ENCODE measurements at places on chromosomes 1 and 21.

DNA sequence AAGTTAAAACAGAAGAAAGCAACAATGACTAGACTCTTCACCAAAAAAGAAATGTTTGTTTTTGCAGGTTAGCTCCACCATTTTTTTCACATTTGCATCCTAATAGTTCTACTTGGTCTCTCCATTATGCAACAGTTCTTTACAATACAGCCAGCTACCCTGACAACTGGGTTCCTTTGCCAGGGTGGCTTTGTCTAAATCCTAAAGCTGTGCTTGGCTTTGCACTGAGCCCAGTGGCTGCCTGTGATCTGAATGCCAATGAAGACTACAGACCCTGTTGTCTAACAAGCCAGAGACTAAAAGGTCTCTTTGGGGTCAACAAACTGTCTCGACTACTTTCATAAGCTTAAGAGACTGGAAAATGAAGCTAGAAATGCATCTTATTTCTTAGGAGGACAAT is 112.0 kb downstream of the AKT3 start:
- H3K36me3 ChIP-seq = no peaks in the 10 kb centered on the region
- no peak overlapping the region for H3K4me3 ChIP-seq
- no peaks in the 10 kb centered on the region for H3K27me3 ChIP-seq
- peaks cover 26% of the 10 kb centered on the region for H3K4me1 ChIP-seq
- DNase-seq = no peak
- no peak overlapping the region for H3K27ac ChIP-seq

DNA sequence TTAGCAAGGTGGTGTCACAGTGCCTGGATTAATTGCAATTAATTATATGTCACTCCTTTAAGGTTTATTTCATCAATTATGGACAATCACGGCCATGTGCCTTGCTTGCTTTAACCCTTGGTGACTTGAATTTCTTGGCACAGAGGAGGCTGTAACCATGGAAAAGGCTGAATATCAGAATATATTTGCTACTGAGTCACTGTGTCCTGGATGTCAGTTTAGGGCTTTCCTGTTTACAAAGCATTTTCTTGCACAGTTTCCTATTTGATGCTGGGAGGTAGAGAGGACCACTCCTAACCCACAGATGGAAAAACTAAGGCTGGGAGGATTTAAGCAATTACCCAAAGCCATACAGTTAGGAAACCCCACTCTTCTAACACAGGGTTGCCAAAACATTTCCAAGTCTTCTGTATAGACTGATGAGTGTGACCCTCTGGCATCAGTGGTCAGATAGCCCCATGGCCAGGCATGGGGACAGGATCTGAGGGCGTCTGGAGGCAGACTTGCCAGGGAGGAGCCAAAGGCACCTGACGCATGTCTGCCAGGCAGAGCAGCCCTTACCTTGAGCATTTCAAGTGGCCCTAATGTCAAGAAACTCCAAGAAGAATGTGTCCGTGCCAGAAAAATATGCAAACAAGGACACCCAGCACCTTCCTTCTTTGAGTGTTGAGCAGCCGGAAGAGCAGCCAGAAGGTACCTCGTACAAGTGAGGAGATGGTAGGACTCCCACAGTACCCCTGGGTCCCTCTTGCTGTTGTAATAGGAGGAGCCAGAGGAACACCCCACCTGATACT is 34.4 kb downstream of the KCNN3 start:
- no peaks in the 10 kb centered on the region for H3K36me3 ChIP-seq
- no peak overlapping the region for H3K4me3 ChIP-seq
- peaks cover 53% of the 10 kb centered on the region for H3K27me3 ChIP-seq
- DNase-seq = no peak
- H3K27ac ChIP-seq = peak overlapping the region; percentile 28
- no peaks in the 10 kb centered on the region for H3K4me1 ChIP-seq

- peaks cover 99% of the 10 kb centered on the region for H3K36me3 ChIP-seq
- DNase-seq = peak; percentile 19
- no peaks in the 10 kb centered on the region for H3K27me3 ChIP-seq
- peak overlapping the region; percentile 66 for H3K4me3 ChIP-seq
- H3K27ac ChIP-seq = peak overlapping the region; percentile 86
- H3K4me1 ChIP-seq = peaks cover 58% of the 10 kb centered on the region
Observed at GRCh38 chr1:110896090-110896489, 23.1 kb downstream of the CD53 start.

- no peaks in the 10 kb centered on the region for H3K27me3 ChIP-seq
- H3K27ac ChIP-seq = no peak overlapping the region
- H3K4me1 ChIP-seq = no peaks in the 10 kb centered on the region
- H3K4me3 ChIP-seq = no peak overlapping the region
Observed at GRCh38 chr1:56417646-56418045, 161.7 kb downstream of the PLPP3 start.

DNA sequence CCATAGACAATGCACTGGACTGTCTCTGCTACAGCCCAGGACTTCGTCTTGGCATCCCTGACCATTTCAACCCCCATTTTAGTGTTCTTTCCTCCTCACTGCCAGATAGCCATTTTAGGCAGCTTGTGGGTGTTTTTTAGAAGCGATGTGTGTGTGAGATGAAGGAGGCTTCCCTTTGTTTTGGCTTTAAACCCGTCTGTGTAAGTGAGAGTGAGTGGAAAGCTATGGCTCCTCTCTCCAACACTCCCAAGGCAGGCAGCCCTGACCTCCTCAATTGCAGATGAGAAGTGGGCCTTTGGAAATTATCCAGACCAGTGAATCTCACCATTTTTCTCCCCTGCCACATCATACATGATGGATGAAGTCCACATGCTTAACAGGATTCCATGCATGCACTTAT is 70.3 kb upstream of the PGBD5 start:
- no peaks in the 10 kb centered on the region for H3K4me1 ChIP-seq
- no peak for DNase-seq
- peak overlapping the region; percentile 28 for H3K4me3 ChIP-seq

- H3K4me1 ChIP-seq = peaks cover 4% of the 10 kb centered on the region
- no peak overlapping the region for H3K27ac ChIP-seq
- H3K27me3 ChIP-seq = no peaks in the 10 kb centered on the region
- H3K36me3 ChIP-seq = no peaks in the 10 kb centered on the region
Observed at GRCh38 chr21:36847189-36847588, 119.3 kb downstream of the HLCS start.

DNA sequence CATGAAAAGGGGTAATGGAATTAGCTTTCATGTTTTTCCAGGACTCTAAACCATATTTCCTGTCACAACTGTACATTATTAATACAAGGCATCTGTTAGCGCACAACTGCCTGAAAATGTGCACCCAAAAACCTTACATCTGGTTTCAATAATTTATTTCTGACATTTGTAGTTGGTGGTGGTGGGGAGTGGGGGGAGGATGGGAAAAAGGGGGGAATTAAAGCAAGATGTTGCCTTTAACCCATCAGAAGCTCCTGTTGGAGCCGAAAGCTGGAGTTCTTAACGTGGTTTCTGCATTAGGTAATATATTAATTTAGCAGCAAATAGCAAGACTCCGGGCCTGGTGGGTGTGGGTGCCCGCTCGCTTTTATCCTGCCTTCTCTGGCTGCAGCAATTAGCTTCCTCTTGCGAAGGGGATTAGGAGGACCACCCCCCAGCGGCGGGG is 36.9 kb upstream of the HHAT start:
- DNase-seq = no peak
- no peaks in the 10 kb centered on the region for H3K4me1 ChIP-seq
- peak overlapping the region; percentile 58 for H3K4me3 ChIP-seq
- peaks cover 62% of the 10 kb centered on the region for H3K27me3 ChIP-seq
- no peak overlapping the region for H3K27ac ChIP-seq

DNA sequence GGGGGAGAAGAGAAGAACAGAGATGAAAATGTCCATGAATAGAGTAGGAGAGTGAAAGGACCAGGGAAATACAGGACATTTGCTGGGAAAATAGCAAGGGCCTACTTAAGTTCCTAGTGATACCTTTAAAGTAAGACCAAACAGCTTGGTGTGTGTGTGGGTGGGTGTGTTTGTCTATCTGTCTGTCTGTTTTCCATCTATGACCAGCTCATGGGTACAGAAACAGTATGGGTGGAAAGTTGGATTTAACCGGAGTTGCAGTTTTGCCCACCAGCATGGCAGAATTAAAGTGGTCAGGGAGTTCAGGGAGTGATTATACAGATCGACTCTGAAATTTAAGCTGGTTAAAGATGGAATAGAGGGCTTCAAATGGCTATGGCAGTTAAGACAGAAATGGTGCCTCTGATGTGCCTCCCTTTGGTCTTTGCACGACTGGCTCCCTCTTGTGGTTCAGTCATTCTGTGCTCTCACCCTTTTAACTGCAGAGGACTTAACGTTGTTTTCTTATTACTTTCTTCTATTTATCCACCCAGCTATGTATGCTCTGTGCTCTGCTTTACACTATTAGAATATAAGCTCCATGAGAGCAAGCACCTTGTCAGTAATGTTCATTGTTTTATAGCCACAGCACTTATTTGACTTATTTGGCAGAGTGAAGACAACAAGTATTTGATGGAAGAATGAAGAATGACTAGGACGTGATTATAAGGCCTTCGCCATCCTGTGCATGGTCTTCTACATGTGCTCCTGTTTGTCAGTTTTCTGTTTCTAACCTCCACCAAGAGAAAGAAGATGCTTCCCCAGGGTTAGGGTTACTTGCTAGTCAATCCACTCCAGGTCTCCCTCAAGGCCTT is 72.7 kb upstream of the AK4 start:
- H3K36me3 ChIP-seq = no peaks in the 10 kb centered on the region
- DNase-seq = peak; percentile 65
- no peak overlapping the region for H3K27ac ChIP-seq
- no peak overlapping the region for H3K4me3 ChIP-seq
- peaks cover 6% of the 10 kb centered on the region for H3K4me1 ChIP-seq

GRCh38 chr1:247077213-247077612 is 1.4 kb downstream of the ZNF670 start:
- peak overlapping the region; percentile 94 for H3K4me3 ChIP-seq
- peaks cover 31% of the 10 kb centered on the region for H3K4me1 ChIP-seq
- peaks cover 12% of the 10 kb centered on the region for H3K36me3 ChIP-seq
- H3K27me3 ChIP-seq = no peaks in the 10 kb centered on the region
- peak overlapping the region; percentile 93 for H3K27ac ChIP-seq

DNA sequence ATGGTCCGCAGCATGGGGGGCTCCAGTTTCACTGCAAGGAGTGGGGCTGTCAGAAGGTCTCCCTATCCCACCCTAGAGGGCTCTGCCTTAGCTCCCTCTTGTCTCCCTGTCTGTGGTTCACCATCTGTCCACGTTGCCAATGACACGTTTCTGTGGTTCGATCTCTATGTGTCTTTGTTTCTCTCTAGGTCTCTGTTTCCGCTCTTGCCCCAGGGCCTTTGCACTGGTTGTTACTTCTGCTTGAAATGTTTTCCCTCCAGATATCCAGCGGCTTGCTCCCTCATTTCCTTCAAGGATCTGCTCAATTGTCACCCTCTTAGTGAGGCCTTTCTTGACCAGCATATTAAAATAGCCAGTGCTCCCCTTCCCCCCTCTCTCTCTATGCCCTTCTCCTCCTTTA is 8.5 kb upstream of the MRPS15 start:
- no peaks in the 10 kb centered on the region for H3K27me3 ChIP-seq
- no peak overlapping the region for H3K27ac ChIP-seq

- peaks cover 37% of the 10 kb centered on the region for H3K4me1 ChIP-seq
- peaks cover 9% of the 10 kb centered on the region for H3K36me3 ChIP-seq
- H3K27me3 ChIP-seq = no peaks in the 10 kb centered on the region
- no peak for DNase-seq
- H3K27ac ChIP-seq = peak overlapping the region; percentile 97
Observed at GRCh38 chr1:205441716-205442050, 14.2 kb downstream of the BLACAT1 start.

- no peaks in the 10 kb centered on the region for H3K27me3 ChIP-seq
- H3K4me3 ChIP-seq = no peak overlapping the region
- H3K36me3 ChIP-seq = peaks cover 4% of the 10 kb centered on the region
- DNase-seq = no peak
- peaks cover 2% of the 10 kb centered on the region for H3K4me1 ChIP-seq
- H3K27ac ChIP-seq = no peak overlapping the region
Observed at GRCh38 chr1:53140451-53140850, 2.0 kb downstream of the SLC1A7 start.

DNA sequence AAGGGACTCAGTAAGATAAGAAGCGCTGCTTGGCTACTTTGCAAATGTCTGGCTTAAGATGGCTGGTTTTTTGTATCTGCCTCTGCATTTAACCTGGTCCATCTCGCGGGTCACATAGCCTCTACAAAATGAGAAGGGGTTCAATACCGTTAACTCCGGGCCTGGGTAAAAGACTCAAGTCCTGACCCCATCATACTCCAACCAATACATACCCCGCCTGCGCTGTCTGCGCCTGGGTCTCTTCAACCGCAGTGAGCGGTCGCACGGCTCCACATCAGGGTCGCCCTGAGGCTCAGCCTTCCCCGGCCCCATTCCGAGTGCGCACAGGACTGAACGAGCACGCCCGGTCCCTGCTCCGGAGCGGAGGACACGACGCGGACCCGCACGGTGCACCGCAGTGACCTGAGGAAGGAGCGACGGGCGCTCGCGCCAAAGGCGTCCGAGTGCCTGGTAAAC is 558 bp upstream of the PGD start:
- no peak for DNase-seq

DNA sequence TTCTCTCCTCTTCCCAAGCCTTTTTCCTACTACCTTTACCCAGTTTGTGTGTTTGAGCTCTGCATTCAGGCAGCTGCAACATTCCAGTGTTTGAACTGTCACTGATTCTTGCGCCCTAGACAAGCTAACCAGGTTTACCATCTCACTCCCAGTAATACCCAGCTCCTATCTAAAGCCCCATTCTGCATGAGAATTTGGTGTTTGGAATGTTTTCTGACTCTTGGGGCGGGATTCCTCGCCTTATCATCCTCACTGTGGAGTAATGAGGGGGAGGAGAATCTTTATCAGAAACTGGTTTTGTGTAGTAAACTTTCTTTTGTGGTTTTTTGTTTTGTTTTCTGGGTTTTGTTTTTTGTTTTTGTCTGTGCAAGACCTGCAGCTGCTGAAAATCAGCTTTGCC is 36.5 kb downstream of the NCF2 start:
- peaks cover 38% of the 10 kb centered on the region for H3K36me3 ChIP-seq
- no peak overlapping the region for H3K4me3 ChIP-seq
- H3K4me1 ChIP-seq = no peaks in the 10 kb centered on the region
